ENCODE measurements at places on chromosomes 1 and 21.

GRCh38 chr1:59028048-59028447 is 244.2 kb upstream of the JUN start:
- DNase-seq: no peak

GRCh38 chr1:36086529-36087232 is 2.0 kb upstream of the ADPRS start:
- DNase-seq: no peak

- DNase-seq: no peak
These were observed 453 bp downstream of the TFF3 start for GRCh38 chr21:42314616-42315295.

DNA sequence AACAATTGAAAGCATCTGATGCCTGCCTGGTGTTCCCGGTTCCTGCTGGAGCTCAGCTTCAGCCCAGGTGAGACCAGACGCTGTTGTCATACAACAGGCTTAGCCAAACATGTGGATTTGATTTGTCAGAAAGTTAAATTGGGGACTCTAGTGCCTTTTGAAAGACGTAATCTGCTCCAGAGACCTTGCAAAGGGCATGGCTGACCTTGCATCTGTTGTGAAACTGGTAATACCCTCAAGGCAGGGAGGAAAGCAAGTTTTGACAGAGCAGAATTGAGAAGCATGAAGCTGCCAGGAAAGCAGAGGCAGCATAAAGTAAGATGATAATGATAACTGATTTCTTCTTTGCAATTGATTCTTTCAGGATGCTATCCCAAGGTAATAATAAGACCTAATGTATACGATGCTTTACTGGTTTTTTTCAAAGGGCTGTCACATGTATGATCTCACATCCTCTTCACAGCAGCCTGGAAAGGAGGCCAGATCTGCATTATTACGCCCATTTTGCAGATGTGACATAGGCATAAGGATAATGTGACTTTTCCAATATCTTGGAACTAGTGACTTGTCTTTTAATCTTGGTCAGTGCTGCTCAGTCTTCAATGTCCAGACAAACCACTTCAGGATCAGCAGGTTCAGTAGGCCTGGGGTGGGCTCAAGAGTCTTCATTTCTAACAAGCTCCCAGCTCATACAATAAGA is 24.7 kb upstream of the CNN3 start:
- DNase-seq: no peak

- peak; percentile 54 for DNase-seq
These were observed 20.7 kb upstream of the SLC25A33 start for GRCh38 chr1:9518454-9518998.

Measured in WERI-Rb-1 (cell line).